ENCODE measurements at places on chromosomes 11 and 22.

GRCh38 chr11:117179048-117179999, 781 bp downstream of the SIDT2 start:
- peak; percentile 15 for DNase-seq

DNA sequence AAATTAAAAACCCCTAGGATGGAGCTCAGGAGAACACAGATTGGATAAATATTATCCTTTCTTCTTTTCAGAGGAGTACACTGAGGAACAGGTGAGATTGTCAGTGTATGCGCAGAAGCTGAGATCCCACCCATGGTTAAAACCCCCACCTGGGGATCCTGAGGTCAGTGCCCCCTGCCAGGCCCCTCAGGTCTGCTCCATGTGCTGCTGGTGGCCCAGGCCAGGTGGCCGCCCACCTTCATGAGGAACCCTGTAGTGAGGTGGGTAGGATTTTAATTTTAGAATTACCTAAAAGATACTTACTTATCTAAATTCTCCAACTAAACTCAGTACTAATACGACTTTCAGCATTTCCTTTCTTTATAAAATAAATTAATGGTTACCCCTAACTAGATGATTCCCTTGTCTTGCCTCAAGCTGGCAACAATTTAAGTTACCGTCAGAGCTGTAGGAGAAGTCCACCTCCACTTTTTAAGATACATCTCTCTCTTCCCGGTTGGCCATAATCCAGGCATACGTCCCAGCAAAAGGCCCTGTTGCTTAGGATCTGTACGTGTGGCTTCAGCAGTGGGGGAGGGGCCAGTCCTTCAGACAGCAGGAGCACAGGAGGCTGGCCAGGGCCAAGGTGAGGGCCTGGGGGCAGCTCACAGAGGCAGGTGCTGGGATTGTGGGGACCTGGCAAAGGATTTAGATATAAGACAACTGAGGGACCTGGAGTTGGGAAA, 61.5 kb upstream of the PITPNB start:
- no peak for DNase-seq

- DNase-seq: no peak
Observed at GRCh38 chr22:37045958-37046357, 5.6 kb upstream of the KCTD17 start.

- DNase-seq: no peak
Observed at GRCh38 chr11:113389272-113389671, 1.7 kb downstream of the ANKK1 start.

Measured in stimulated activated CD4-positive, alpha-beta T cell treated with anti-CD3 and anti-CD28 coated beads, Interleukin-1b, Interleukin-23, amount 100 ng/mL, for 4 hours (primary cell).